ENCODE measurements at places on chromosomes 13 and 19. TPM values are rescaled to one million over a fixed set of nuclear protein-coding genes. Genes with fewer than 3 reads are reported as not detected.
A peak's percentile ranks its signal among the peaks of the same experiment; 100 is the strongest.

DNA sequence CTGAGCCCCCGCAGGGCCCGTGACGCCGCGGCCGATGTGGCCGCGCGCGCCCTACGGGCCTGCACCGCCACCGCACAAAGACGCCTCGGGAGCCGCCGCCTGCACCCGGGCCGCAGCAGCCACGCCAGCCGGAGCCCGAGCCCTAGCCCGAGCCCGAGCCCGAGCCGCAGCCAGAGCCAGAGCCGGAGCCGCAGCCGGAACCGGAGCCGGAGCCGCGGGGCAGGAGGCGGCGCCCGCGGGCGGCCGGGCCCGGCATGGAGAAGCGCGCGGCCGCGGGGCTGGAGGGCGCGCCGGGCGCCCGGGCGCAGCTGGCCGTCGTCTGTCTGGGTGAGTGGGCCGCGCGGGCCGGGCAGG lies 379 bp downstream of the LRP3 start:
- H3K27me3 ChIP-seq = no peaks in the 10 kb centered on the region
- H3K4me1 ChIP-seq = peaks cover 6% of the 10 kb centered on the region
- no peaks in the 10 kb centered on the region for H3K36me3 ChIP-seq
- H3K4me3 ChIP-seq = peak overlapping the region; percentile 56

The LRRC25 gene
- total RNA-seq = 22.7 TPM

DNA sequence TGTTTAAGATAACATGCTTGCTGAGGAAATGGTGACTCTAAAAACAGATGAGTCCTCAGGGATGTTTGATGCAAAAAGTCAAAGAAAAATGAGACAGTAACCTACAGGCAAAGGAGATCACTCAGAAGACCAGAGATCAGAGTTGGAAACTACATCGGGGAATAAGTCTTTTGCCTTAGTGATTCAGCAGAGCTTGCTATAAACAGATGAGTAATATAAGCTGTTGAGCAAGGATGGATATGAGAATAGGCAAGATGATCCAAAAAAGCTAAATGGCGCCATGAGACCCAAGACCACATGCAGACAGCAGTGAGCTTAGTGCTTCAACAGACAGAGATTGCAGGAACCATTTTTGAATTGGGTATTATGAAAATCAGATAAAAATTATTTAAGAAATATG lies 168.6 kb downstream of the POSTN start:
- no peaks in the 10 kb centered on the region for H3K4me1 ChIP-seq
- H3K4me3 ChIP-seq = no peak overlapping the region
- no peaks in the 10 kb centered on the region for H3K36me3 ChIP-seq

The KCNN1 gene
- total RNA-seq = not detected

DNA sequence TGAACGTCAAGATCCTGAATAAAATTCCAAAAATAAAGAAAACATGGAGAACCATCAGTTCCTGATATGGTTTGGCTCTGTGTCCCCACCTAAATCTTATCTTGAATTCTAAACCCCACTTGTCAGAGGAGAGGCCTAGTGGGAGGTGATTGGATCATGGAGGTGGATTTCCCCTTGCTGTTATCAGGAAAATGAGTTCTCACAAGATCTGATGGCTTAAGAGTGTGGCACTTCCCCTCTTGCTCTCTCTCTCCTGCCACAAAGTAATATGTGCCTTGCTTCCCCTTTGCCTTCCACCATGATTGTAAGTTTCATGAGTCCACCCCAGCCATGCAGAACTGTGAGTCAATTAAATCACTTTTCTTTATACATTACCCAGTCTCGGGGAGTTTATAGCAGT lies 827.4 kb downstream of the GPC5 start:
- no peaks in the 10 kb centered on the region for H3K36me3 ChIP-seq
- H3K4me3 ChIP-seq = no peak overlapping the region
- H3K27me3 ChIP-seq = no peaks in the 10 kb centered on the region
- H3K27ac ChIP-seq = no peak overlapping the region
- H3K4me1 ChIP-seq = no peaks in the 10 kb centered on the region

The CCL25 gene
- not detected for total RNA-seq
